ENCODE measurements at places on chromosomes 2 and 18.
A peak's percentile ranks its signal among the peaks of the same experiment; 100 is the strongest.

DNA sequence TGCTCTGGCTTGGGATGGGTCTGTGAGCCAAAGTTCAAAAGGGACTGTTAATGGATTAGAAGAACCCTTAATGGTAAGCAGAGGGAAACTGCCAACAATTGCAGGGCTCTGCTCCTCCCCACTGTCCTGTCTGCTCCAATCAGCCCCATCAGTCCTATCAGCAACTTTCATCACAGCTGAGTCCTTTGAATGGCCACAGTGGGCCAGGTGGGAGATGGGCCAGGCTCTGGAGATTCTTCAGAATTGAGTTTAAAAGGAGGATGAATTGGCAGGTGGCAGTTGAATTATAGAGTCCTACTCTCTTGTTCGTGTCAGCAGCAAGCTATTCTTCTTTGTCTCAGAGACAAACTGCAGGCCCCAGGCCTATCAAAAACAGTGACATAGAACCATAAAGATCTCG lies 573.9 kb downstream of the EPHA4 start:
- no peak for DNase-seq
- H3K27me3 ChIP-seq = no peaks in the 10 kb centered on the region
- H3K27ac ChIP-seq = no peak overlapping the region
- no peaks in the 10 kb centered on the region for H3K4me1 ChIP-seq
- H3K4me3 ChIP-seq = no peak overlapping the region

DNA sequence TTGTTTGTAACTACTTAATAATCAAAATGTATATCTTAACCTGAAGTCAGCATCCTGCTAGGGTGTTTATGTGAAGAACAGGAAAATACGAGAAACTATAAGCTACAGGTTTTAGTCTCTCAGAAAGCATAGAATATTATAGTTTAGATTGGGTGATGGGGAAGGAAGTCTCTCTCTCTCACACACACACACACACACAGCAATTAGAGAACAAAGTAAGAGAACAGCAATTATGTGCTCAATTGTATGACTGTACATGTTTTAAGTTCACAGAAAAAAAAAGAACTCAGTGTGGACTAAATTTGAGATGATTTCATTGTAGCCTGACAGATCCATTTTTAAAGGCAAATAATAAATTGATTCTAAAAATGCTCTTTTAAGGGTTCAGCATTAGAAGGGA lies 94.3 kb upstream of the ZNF516 start:
- H3K27me3 ChIP-seq = peaks cover 2% of the 10 kb centered on the region
- H3K27ac ChIP-seq = no peak overlapping the region
- H3K36me3 ChIP-seq = no peaks in the 10 kb centered on the region
- H3K4me3 ChIP-seq = no peak overlapping the region
- no peak for DNase-seq

DNA sequence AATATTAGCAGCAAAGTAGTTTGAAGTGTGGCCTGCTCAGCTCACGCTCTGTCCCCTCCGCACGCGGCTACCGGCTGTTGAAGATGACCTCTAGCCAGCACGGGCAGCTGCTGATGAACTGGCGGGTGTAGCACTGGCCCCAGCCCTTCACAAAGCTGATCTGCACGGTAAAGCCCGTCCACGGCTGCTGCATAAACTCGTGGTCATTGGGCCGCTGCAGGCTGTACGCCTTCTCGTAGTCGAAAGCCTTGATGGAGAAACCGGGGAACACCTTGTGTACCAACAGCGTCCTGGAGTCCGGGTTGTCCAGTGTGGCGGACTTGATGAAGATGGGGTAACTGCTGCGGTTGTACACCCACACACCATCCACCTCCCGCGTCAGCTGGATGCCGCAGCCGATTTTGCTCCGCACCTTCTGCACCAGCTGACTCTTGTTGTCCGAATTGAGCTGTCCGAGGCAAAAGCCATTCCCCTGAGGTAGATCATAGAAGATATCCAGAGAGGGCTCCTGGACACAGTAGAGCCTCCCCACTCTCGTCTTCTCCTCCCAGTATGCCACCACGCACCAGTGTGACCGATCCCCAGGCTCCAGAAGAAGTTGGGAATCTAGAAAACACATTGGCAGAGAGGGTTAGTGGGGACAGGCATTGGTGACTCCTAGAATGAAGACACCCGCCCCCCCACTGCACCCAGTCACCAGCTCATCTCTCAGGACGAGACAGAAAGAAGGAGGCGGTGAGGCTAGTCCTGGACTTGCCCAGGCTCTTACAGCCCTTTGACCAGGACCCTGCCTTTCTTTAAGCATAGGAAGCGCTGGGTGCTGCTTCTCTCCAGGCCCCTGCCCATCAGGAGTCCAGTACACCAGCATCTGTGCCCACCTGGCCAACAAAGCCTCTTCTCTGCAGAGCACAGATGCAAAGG lies 29.2 kb downstream of the SMAD7 start:
- H3K4me1 ChIP-seq = peaks cover 37% of the 10 kb centered on the region
- DNase-seq = no peak
- peaks cover 27% of the 10 kb centered on the region for H3K36me3 ChIP-seq
- no peak overlapping the region for H3K4me3 ChIP-seq

DNA sequence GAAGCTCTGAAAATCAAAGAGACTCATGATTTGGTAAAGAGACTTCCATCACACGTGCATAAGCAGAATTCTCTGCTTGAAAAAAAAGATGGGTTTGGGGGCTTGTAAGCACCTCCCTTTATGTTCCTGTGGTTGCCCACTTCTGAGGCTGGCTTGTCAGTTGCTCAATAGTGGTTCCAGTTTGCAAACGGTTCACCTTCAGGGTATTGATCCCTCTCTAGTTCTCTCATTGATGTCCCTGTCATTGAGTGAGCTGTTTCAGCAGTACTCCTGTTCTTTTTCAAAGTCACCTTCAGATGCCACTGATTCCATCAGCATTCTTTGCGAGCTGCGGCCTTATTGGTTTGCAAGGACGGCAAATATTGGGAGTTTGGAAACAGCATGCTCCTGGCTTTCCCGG lies 17.1 kb upstream of the YWHAQ start:
- H3K27me3 ChIP-seq = peaks cover 12% of the 10 kb centered on the region
- DNase-seq = no peak
- H3K36me3 ChIP-seq = no peaks in the 10 kb centered on the region
- H3K27ac ChIP-seq = no peak overlapping the region
- peaks cover 2% of the 10 kb centered on the region for H3K4me1 ChIP-seq

GRCh38 chr2:67919490-67919889 lies 143.3 kb downstream of the C1D start:
- H3K27me3 ChIP-seq = no peaks in the 10 kb centered on the region
- no peaks in the 10 kb centered on the region for H3K36me3 ChIP-seq
- H3K27ac ChIP-seq = no peak overlapping the region
- no peak overlapping the region for H3K4me3 ChIP-seq

DNA sequence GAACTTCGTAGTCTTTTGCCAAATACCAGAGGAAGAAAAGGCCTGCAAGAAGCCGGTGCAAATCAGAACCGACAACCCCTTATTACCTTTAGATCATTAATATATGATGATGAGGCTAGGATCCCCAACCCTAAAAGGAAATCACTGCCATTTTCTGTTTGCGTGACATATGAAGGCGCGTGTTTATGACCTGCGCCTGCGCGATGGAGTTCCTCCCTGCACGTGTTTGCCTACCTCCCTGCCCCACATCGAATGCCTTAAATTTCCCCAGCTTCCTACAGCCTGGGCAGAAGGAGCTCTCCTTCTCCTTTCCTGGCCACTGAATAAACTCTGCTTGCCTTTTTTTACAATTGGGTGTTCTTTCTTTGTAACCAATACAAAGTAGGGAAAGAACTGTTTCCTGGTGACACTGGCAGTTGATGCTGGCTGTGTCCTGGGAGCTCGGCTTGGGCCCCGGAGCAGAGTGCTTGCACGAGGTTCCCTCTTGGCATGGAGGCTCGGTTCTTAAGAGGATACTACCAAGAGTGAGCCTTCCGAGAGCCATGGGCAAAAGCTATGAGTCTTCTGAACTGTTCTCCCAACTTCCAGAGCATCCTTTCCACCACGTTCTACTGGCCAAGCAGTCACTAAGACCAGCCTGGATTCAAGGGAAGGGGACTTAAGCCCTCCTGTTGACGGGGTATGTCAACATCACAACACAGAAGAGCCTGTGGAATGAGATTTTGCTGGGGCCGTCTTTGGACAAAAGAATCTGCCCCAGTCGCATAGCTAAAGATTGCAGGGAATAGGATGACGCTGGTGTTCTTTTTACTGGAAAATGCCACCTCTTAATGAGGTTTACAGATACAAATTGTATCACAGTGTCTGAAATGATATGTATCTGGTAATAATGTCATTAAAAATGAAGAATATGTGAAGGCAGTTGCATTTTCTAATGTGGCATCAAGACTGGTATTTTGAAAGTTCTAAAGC lies 179.8 kb downstream of the SH3BP4 start:
- peaks cover 22% of the 10 kb centered on the region for H3K27me3 ChIP-seq
- H3K4me3 ChIP-seq = no peak overlapping the region
- H3K27ac ChIP-seq = no peak overlapping the region
- peaks cover 2% of the 10 kb centered on the region for H3K4me1 ChIP-seq

DNA sequence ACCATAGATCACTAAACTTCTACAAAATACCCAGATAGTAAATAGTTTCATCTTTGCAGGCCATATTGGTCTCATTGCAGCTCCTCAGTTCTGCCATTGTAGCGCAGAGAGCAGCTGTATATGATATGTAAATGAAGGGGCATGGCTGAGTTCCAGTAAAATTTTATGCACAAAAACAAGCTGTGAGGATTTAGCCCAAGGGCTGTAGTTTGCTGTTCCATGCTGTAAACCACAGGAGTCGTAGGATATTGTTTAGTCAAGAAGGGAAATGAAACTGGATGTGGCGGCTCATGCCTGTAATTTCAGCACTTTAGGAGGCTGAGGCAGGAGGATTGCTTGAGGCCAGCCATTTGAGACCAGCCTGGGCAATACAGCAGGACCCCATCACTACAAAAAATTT lies 83.0 kb downstream of the MGAT5 start:
- H3K4me3 ChIP-seq = no peak overlapping the region
- no peaks in the 10 kb centered on the region for H3K4me1 ChIP-seq
- H3K36me3 ChIP-seq = peaks cover 13% of the 10 kb centered on the region
- no peak overlapping the region for H3K27ac ChIP-seq
- H3K27me3 ChIP-seq = no peaks in the 10 kb centered on the region
- no peak for DNase-seq

DNA sequence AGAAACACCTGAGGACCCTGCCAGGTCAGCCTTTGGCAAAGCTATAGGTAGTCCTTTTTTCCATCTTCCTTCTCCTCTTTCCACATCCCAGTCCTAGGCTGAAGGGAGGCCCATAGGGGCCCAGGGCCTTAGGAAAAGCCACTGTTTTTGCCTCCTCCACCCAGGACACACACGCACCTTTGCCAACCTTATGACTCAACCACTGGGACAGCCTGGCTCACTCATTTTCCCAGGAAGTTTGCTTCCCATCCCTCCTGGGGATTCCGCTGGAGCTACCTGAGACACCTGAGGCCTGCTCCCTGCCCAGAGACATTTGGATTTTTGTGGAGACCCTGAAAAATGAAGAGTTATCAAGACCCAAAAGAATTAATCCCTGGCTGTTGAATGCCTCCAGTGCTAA lies 273.4 kb upstream of the SIX2 start:
- no peak overlapping the region for H3K4me3 ChIP-seq
- H3K27ac ChIP-seq = no peak overlapping the region
- no peak for DNase-seq
- H3K4me1 ChIP-seq = peaks cover 12% of the 10 kb centered on the region
- no peaks in the 10 kb centered on the region for H3K36me3 ChIP-seq

DNA sequence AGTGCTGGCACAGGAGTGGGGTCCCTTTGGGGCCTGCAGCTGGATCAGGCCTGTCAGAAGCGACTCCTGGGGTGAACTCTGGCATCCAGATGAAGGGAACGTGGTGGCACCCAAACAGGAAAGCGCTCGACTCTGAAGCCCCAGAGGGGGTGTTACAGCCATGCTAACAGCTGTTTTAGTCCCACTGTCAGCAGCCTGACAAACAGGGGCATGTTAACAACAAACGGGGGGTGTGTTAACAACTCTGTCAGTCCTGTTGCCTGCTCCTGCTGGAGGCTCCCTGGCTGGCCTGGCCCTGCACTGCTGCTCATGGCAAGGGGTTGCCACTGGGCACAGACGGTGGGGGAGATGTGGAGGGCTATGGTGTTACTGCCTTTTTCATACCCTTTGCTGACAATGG lies 2.6 kb upstream of the RNU2-63P start:
- no peak overlapping the region for H3K27ac ChIP-seq
- H3K27me3 ChIP-seq = no peaks in the 10 kb centered on the region

- H3K36me3 ChIP-seq = no peaks in the 10 kb centered on the region
- no peak overlapping the region for H3K4me3 ChIP-seq
- no peak overlapping the region for H3K27ac ChIP-seq
- peaks cover 42% of the 10 kb centered on the region for H3K4me1 ChIP-seq
- H3K27me3 ChIP-seq = no peaks in the 10 kb centered on the region
These were observed 138.2 kb downstream of the HDAC4 start for GRCh38 chr2:239262484-239263230.

GRCh38 chr2:196205011-196205766 lies 33.8 kb upstream of the STK17B start:
- no peak overlapping the region for H3K4me3 ChIP-seq
- DNase-seq = no peak
- no peaks in the 10 kb centered on the region for H3K27me3 ChIP-seq
- H3K36me3 ChIP-seq = no peaks in the 10 kb centered on the region
- H3K4me1 ChIP-seq = no peaks in the 10 kb centered on the region

DNA sequence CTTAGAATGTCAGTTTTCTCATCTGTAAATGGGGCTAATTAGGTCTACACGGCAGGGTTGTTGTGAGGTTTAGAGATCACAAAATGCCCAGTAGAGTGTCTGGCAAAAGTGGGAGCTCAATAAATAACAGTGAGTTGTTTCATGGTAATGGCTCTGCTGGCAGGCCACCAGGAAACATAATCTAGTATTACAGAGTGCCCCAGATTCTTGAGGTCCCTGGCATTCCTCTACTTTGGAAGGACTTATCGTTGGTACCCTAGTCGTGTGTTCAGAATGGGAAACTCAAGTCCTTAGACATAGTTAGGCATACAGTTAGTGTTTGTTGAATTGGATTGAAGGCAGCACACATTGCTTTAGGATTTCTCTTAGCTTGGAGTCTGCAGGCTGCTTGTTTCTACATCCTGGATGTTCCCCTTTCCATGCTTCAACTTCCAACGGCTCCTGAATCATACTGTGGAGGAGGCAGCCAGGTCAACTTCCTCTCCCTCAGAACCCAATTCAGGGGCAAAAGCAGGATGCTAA lies 161.5 kb upstream of the FOSL2 start:
- H3K36me3 ChIP-seq = no peaks in the 10 kb centered on the region
- DNase-seq = peak; percentile 69
- H3K4me1 ChIP-seq = peaks cover 14% of the 10 kb centered on the region
- no peak overlapping the region for H3K4me3 ChIP-seq

- H3K36me3 ChIP-seq = no peaks in the 10 kb centered on the region
- H3K4me1 ChIP-seq = no peaks in the 10 kb centered on the region
- H3K27ac ChIP-seq = no peak overlapping the region
- H3K27me3 ChIP-seq = peaks cover 2% of the 10 kb centered on the region
These were observed 1.3 kb upstream of the SCYGR3 start for GRCh38 chr2:227615906-227616305.
